ENCODE measurements at places on chromosomes 13 and 19. TPM values are rescaled to one million over a fixed set of nuclear protein-coding genes. Genes with fewer than 3 reads are reported as not detected.

DNA sequence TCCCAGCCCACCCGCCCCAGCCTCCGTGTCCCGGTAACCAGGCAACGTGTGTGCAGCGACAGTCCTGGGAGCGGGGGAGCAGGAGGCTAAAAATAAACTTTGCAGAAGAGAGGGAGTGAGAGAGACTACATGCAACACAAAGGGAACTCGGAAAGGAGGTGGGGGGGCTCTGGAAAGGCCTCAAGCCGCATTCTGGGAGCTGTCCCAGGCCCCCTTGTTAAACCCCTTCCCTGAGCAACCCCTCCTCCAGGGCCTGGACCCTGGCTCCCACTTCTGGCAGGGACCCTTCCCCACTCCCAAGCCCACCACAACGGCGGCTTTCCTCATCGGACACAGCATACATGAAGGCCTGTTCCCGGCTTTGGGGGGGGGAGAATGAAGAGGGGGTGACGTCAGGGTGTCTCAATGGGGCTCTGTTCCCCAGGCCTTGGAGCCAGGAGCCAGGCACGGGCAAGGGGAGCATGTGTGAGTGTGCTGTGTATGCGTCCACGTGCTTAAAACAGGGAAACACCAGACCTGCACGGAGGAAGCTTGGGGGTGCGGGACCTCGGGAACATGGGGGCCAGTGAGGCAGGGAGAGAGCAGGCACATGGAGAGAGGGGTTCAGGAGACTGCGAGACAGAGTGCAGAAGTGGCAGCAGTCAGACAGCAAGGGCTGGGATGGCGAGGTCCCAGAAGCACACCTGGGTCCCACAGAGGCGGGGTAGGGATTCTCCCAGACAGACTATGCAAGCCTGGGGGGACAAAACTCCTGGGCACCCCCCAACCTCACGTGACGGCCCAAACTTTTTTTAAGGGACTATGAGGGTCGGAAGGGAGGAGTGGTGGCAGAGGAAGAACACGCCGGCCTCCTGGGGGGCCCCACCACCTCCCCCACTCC, 2.3 kb downstream of the ERF start:
- DNase-seq = peak; percentile 84

Gene JSRP1
- total RNA-seq = 5.0 TPM

Gene CD22
- total RNA-seq = 15.4 TPM

Gene ZNF627
- total RNA-seq = 20.8 TPM

GRCh38 chr13:21735701-21736401, 65.0 kb downstream of the FGF9 start:
- no peak for DNase-seq

GRCh38 chr19:32330213-32330857, 15.1 kb upstream of the ZNF507 start:
- DNase-seq = no peak

GRCh38 chr19:52689843-52690368, 44.9 kb downstream of the ZNF611 start:
- DNase-seq = no peak

DNA sequence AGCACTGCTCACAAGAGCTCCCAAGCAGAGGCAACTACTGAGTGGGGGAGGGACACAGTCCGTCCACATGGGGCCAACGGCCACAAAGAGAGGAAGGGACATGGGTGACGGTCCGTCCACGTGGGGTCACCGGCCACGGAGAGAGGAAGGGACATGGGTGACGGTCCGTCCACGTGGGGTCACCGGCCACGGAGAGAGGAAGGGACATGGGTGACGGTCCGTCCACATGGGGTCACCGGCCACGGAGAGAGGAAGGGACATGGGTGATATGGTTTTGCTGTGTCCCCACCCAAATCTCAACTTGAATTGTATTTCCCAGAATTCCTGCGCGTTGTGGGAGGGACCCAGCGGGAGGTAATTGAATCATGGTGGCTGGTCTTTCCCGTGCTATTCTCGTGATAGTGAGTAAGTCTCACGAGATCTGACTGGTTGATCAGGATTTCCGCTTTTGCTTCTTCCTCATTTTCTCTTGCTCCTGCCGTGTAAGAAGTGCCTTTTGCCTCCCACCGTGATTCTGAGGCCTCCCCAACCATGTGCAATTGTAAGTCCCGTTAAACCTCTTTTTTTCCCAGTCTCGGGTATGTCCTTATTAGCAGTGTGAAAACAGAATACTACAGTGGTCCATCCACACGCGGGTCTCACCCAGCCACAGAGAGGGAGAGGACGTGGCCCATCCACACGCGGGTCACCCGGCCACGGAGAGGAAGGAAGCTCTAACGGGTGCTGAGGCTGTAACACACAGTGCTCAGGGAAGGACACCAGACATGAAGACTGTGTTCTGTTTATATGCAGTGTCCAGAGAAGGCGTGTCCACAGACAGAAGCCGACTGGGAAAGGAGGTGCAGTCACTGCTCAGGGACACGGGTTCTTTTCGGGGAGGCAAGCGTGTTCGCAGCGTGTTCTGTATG, 48.5 kb downstream of the GAS6 start:
- no peak for DNase-seq

Gene IFNL4
- total RNA-seq = not detected

- no peak for DNase-seq
These were observed 5.2 kb downstream of the UBXN6 start for GRCh38 chr19:4452230-4452990.

GRCh38 chr13:21219036-21219381, 42.6 kb downstream of the MRPL57 start:
- no peak for DNase-seq

Gene PRSS57
- not detected for total RNA-seq

GRCh38 chr19:35514282-35514809, 897 bp upstream of the DMKN start:
- DNase-seq = peak; percentile 57

Gene SIGLEC7
- total RNA-seq = 4.0 TPM

DNA sequence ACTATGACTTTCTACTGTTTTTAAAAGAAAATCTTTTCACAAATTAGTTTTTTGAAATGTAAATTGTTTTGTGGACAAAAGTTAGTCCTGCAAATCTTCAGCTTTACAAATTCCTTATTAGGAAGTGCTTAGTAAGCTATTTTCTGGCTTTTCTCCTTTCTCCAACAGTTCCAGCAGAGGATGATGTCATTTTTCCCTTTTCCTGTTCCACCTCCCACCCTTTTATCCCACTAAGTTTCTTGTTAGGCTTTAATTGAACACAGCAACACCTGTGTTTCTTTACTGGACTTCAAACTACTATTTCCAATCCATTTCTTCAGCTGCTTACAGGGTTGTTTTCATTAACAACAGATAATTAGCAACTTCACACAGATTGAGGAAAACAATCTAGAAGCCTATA, 389.2 kb downstream of the NDFIP2 start:
- no peak for DNase-seq

Gene LHB
- total RNA-seq = not detected

DNA sequence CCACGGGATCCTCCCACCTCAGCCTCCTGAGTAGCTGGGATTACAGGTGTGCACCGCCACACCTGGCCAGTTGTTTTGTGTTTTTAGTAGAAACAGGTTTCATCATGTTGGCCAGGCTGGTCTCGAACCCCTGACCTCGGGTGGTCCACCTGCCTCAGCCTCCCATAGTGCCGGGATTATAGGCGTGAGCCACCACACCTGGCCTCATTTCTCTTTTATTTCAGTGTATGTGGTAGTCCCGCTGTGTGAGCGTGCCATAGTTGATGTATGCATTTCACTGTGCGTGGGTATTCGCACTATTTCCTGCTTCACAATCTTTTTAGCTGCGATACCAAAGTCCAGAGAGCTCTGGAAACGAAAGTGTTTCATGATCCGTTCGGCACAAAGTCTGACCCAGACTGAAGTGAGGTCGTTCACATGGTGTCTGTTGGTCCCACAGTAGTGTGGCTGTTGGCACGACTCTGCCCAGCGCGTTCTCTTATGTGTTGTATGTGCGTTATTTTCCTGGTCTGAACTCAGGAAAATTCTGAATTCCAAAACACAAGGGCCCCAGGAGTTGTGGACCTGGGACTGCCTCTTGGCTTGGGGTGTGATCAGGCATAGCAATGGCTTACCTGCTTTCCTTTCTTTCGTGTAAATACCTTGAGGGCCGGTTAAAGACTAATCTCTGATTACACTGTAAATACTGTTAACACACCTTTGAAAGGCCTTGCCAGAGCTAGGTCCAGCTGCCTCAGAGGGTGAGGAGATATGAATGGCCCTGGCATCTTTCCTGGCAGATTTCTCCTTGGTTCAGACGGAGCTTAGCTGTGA, 8.6 kb downstream of the EPN1 start:
- DNase-seq = peak; percentile 85

Gene CGB5
- total RNA-seq = not detected

DNA sequence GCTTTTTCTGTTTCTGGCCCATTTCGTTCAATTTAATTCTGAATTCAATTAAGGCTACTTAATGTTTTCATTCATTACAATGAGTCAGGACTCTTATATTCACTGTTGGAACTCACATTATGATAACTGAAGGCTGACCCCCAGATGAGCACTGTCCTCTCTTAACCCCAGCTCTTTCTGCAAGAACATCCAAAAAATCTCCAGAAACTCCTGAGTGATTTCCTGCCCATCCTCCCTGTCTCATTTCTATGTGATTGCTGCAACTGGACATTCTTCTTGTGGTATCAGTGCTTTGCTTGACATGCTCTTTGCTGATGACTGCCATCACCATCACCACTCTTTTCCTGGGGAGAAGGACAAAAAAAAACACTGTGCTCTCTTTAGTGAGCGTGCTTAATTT, 240.3 kb downstream of the SPRY2 start:
- DNase-seq = no peak

GRCh38 chr19:38172001-38172400, 52.0 kb downstream of the DPF1 start:
- DNase-seq = no peak

DNA sequence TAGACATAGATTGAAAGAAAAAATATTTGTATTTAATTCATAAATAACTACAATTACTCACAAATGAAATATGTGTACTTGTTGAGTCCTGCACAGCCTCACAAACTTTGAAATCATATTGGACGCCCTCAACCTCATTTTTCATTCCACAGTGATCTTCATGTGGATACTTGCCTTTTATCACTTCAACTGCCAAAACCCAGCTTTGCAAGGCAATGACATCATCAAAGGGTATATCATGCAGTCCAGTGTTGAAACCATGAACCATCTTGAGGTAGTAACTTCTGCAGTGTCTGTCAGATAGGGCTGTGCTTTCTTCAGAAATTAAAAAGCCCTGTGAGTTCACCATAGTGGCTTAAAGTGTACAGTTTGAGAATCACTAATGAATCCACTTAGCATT, 82.2 kb downstream of the HS6ST3 start:
- no peak for DNase-seq

GRCh38 chr13:112759827-112760226, 70.0 kb downstream of the ATP11A start:
- no peak for DNase-seq

Gene PCCA
- total RNA-seq = 86.2 TPM

Gene SYCN
- total RNA-seq = not detected

Gene KCNN4
- total RNA-seq = 6.1 TPM

DNA sequence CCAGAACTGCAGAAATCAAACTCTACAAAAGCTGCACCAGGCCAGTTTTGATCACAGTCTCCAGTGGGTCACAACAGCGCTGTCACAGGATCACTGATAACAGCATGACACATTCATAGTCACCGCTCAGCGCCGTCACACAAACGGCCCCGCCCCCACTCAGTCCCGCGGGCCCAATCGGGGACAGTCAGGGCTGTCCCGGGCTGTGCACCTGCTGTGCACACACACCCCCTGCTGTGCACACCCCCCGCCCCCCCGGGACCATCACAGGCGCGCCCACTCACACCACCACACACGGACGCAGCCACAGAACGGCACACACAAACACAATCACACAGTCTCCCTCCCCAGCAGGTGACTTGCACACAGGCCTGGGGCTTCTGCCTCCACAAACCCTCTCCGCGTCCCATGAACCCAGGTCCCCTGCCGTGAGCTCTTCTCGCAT, 435 bp upstream of the ZNF382 start:
- peak; percentile 83 for DNase-seq

DNA sequence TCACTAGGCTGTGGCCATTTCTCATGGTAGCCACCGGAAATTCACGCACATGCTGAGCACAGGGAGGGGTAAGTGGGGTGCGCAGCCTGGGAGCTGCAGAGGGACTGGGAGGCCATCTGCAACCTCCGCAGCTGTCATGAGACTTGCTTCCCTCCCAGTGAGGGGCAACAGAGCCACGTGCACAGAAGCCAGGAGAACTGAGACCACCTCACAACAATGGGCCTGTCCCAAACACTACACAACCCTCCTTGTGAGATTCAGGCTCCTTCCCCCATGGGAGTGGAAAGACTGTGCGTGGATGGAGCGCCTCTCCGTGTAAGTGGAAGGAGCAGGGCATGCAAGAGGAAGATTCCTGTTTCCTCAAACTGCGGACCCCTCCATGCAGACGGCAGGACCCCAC, 8.8 kb downstream of the C3 start:
- no peak for DNase-seq

DNA sequence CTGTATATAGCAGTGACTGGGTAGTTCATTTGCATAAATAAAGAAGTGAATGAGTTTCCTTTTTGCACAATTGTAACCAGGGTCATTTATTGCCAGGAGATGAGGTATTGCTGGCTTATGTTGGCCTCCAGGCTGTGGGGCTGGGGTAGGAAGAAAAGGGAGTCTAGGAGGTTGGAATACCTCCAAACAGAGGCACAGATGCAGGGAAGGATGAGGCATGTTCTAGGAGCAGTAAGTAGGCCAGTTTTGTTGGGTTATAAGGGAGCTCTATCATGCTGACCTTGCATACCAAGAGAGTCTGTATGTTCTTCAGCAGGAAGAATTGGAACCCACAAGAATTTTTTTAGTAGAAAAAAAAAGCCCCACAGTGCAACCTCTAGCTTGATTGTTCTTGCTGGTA, 17.2 kb upstream of the CYSLTR2 start:
- DNase-seq = no peak

DNA sequence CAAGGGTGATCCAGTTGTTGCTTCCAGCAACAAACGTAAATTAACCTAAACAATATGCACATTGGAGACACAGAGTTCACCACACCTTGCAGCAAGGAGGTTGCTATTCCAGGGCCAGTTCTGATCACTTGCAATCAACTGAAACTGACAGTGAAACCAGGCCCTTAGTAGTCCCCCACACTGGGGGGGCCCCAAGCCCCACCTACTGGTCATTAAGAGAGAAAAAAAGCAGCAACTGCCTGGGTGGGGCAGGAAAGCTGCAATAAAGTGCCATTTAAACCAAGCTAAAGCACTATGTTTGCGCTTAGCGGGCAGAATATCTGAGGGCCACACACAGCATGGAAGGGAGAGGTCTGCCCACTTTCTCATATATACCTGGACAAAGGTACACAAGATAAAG, 51.5 kb downstream of the ATP7B start:
- DNase-seq = no peak

Data from kidney (tissue), 22 donors.